Putamen (tissue), 1 donor: ENCODE measurements at places on chromosomes 13 and 19.

DNA sequence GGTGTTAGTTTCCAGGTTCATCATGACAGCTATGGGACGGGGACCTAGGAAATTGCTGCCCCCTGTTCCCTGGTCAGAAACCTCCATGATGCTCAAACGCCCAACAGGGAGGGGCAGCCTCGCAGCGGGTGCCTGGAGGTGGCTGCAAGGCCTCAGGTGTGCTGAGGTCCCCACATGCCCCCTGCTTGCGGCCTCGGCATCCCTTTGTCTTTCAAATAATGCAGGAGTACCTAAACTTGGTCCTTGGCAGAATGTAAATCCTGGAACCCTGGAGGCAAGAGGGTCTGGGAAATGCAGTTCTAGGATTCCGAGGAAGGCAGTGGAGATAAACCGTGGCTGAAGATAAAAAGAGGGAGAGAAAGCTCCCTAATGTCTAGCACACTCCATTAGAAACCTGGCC is 52.4 kb downstream of the SKA3 start:
- DNase-seq = no peak

DNA sequence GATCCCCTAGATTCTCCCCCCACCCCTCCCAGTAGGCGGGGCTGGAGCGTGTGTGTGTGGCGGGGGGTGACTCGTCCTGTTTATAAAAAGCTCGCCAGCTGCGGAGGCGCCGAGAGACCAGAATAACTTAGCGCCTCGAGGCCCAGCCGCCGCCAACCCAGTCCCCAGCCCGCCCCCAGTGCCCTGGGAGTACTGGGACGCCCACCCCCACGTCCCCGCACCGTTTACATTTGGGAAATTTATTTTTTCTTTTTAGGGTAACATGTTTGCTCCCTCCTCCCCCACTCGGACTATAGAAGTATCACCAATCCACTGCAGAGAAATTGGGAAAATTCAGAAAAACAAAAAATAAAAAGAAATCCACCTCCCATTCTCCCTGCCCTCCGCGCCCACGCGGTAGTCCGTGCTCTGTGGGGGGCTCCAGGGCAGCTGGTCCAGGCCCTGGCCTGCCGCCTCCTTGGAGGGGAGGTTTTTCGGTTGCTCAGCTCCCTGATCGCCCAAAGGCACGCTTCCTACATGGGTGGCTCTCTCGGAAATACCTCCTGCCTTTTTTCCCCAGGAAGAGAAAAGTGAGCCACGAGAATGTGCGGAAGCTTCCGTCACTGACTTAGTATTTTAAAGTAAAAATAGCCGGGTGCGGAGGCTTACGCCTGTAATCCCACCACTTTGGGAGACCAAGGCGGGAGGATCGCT is 1.5 kb upstream of the RAB3A start:
- DNase-seq = peak; percentile 58

- peak; percentile 39 for DNase-seq
Measured at GRCh38 chr13:31174018-31174417, 12.3 kb upstream of the HSPH1 start.

GRCh38 chr13:101767131-101767530 is 314.7 kb downstream of the ITGBL1 start:
- DNase-seq = peak; percentile 42

DNA sequence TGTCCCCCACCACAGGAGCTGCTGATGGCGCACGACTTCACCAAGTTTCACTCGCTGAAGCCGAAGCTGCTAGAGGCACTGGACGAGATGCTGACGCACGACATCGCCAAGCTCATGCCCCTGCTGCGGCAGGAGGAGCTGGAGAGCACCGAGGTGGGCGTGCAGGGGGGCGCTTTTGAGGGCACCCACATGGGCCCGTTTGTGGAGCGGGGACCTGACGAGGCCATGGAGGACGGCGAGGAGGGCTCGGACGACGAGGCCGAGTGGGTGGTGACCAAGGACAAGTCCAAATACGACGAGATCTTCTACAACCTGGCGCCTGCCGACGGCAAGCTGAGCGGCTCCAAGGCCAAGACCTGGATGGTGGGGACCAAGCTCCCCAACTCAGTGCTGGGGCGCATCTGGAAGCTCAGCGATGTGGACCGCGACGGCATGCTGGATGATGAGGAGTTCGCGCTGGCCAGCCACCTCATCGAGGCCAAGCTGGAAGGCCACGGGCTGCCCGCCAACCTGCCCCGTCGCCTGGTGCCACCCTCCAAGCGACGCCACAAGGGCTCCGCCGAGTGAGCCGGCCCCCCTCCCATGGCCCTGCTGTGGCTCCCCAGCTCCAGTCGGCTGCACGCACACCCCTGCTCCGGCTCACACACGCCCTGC is 4.4 kb upstream of the NOP53 start:
- DNase-seq = no peak

DNA sequence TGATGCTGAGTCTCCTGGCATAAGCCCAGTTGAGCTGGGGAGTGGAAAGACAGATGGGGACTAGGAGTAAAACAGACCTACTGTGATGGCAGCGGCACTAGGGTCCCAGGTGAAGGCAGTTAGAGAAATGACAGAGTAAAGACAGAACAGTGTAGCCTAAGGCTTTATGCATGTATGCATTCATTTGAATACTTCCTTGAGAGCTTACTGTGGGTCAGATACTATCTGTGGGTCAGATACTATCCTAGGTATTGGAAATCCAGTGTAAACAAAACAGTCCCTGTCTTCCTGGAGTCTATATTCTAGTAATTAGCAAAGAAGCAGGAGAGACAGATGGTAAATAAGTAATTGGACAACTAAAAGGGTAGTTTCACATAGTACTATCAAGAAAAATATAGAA is 73.7 kb upstream of the LRCH1 start:
- DNase-seq = no peak

DNA sequence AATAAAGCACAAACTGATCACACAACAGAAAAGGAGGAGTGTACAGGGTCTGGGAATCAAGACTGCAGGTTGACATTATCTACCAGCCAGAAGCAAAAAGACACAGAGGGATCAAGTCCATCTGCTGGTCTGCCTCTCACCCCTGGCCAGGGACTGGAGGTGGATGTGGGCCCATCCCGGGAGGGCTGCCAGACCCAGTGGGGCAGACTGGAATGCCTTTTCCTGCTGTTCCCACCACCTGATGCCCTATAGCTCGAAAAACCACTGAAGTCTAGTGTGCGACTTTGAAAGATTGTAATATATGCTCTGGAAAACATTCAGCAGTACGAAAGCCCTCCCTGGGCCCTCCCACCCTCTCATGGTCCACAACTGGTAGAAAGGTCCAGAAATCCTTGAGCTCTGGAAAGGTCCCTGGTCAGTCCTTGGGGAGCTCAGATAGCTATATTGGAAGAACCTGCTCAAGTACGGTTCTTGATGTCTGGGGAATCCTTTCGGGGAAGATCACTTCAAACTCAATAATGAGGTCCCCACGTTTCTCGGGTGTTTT is 2.6 kb downstream of the DNAJB1 start:
- DNase-seq = no peak

DNA sequence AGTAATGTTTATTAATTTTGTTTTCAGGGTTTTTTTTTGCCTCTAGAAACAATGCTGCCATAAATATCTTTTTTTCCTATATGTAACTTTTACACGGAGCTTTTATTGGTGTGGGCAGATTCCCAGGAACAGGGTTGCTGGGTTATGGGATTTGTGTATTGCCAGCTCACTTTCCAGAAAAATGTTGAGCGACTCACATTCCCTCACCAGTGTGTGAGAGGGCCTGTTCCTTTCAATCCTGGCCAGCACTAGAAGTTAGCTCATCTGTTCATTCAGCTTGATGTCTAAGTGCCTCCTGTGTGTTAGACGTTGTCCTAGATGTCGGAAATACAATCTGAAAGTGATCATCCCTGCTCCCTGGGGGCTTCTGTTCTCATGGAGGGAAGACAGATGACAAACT is 2.6 kb downstream of the ZNF71 start:
- no peak for DNase-seq

DNA sequence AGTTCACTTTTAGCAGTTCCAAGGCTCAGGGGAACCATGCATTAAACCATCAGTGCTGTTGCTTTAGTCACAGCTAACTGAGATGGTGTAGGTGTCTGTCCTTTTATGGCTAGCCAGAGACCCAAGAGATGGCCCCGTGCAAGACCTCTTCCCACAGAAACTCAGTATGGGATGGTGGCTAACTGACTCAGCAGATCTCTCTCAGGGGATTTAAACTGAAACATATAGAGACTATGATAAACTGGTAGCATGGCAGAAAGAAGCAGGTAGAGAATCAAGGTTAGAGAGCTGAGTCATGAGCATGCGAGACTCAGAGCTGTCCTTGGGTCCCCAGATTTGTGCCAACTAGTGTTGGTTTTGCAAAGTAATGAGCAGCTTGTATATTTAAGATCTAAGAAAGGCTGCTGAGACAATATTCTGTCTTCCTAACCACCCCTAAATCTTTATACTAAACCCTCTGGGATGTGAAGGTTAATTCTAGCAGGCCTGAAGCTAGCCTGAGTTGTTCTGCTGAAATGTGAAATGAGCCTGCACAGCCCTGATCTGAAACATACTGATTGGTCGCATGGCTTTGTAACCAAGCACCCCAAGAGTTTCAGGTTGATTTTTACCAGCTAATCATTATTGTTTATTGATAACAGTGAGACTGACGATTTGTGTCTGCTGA is 6.5 kb upstream of the SCEL start:
- DNase-seq = no peak

GRCh38 chr13:109572389-109572788 is 214.0 kb downstream of the IRS2 start:
- DNase-seq = no peak

GRCh38 chr19:30781519-30781918 is 409.3 kb downstream of the ZNF536 start:
- no peak for DNase-seq

DNA sequence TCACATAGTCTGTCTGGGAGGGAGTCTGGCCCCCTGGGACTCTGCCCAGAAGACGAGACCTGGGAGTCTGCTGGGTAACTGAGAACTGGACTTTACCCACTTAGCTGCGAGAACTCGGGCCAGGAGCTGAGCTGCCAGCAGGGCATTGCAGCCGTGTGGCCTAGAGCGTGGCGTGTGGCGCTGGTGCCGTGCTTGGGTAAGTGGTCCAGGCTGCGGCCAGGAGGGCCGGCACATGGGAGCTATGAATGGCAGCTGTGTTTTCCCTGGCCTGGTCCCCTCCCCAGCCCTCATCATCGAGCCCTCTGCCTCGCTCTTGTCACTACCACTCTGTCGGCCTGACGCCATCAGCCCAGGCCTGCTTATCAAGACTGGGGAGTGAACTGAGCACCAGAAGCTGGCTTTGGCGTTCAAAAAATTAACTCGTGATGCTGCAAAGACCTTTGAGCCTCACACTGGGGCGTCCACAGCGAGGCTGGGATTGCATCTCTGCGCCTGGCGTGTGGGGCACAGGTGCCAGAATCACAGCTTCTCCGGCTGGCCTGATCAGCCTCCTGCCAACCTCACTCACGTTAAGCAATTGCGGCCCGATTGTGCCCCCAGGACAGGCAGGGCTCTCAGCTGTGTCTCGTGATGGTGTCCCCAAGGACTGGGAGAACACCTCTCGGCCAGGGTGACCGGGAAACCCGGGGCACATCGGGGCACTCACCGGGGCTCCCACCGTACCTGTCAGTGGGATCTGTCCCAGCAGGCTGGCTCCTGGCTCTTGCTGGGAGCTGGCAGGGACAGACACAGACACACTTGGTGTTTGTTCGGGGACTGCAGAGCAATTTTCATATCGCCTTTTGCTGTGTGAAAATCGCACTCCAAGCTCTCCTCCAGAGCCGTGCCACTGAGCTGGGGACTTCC is 85.9 kb downstream of the KDM4B start:
- peak; percentile 49 for DNase-seq

- DNase-seq = no peak
Measured at GRCh38 chr19:51567583-51567982, 3.5 kb upstream of the ZNF175 start.

GRCh38 chr19:38503077-38503410 is 69.6 kb downstream of the RYR1 start:
- no peak for DNase-seq

DNA sequence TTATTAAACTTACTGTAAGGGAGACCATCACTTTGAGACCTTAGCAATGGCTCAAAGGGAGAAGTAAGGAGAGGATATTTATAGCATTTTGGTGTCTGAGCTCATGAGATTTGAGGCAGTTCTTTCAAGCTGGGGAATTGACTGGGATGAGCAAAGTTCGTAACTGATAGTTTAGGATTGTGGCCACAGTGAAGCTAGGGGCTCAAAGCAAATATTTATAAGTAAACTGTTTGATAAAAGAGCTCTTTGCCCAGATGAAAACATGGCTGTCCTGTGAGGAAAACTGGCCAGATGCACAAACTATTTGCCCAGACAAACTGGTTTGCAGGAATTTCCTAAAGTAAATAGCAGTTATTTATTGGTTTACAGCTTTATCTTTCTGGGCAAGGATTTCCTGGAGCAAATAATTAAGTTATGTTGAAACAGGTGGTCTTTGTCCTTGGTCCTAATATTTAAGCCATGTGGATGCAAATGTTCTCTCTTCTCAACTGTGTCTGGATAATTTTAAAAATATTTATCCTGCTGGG is 59.7 kb upstream of the TMTC4 start:
- DNase-seq = no peak

DNA sequence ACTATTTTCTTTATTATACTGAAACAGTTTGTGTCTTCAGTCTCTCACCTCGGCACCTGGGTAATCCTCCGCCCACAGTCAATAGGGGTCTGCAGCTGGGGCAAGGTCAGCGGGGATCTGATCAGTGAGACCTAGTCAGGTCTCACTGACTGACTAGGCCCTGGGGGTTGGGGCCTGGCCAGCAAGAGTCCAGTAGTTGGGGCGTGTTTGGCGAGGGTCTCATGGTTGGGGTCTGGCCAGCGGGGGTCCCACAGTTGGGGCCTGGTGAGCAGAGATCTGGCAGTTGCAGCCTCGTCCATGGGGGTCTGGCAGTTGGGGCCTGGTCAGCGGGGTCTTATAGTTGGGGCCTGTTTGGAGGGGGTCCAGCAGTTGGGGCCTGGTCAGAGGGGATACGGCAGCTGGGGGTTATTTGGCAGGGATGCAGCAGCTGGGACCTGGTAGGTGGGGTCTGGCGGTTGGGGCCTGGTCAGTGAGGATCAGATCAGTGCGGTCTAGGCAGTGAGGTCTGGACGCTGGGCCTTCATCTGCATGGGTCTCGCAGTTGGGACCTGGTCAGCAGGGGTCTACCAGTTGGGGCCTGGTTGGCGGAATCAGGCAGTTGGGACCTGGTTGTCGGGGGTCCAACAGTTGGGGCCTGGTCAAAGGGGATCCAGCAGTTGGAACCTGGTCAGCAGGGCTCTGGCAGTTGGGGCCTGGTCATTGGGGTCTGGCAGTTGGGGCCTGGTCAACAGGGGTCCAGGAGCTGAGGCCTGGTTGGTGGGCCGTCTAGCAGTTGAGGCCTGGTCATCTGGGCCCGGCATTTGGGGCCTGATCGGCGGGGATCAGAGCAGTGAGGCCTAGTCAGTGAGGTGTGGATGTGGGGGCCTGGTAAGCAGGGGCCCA is 61.1 kb upstream of the TPM4 start:
- no peak for DNase-seq
